ENCODE measurements at places on chromosomes 7 and 10. TPM values are rescaled to one million over a fixed set of nuclear protein-coding genes. Genes with fewer than 3 reads are reported as not detected.

GRCh38 chr10:11896549-11897200 is 73.5 kb downstream of the PROSER2 start:
- H3K36me3 ChIP-seq = no peaks in the 10 kb centered on the region
- DNase-seq = no peak
- no peak overlapping the region for H3K27ac ChIP-seq
- no peaks in the 10 kb centered on the region for H3K27me3 ChIP-seq

DNA sequence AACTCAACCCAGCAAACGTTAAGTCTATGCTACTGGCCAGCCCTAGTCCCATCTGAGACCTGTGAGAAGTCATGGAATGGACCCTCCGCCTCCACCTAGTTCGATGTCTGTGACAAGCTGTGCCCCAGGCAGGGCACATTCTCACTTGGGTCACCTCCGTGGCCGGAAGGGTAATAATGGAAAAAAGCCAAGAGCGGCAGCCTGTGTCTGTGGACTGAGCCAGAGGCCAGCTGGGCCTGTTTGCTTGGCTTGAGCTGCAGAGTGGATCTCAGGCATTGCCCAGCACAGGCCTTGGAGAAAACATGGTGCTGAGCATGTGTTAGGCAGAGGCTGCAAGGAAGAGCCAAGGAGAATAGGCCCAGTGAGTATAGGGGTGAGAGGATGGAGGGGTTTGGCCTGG is 97.8 kb downstream of the GALNT17 start:
- H3K27me3 ChIP-seq = no peaks in the 10 kb centered on the region
- DNase-seq = no peak
- no peak overlapping the region for H3K27ac ChIP-seq
- no peak overlapping the region for H3K4me3 ChIP-seq
- no peaks in the 10 kb centered on the region for H3K36me3 ChIP-seq

GRCh38 chr10:84360637-84361365 is 32.4 kb downstream of the CCSER2 start:
- DNase-seq = no peak
- peak overlapping the region; percentile 9 for H3K27ac ChIP-seq
- no peaks in the 10 kb centered on the region for H3K27me3 ChIP-seq
- H3K36me3 ChIP-seq = no peaks in the 10 kb centered on the region
- H3K4me3 ChIP-seq = peak overlapping the region; percentile 16

DNA sequence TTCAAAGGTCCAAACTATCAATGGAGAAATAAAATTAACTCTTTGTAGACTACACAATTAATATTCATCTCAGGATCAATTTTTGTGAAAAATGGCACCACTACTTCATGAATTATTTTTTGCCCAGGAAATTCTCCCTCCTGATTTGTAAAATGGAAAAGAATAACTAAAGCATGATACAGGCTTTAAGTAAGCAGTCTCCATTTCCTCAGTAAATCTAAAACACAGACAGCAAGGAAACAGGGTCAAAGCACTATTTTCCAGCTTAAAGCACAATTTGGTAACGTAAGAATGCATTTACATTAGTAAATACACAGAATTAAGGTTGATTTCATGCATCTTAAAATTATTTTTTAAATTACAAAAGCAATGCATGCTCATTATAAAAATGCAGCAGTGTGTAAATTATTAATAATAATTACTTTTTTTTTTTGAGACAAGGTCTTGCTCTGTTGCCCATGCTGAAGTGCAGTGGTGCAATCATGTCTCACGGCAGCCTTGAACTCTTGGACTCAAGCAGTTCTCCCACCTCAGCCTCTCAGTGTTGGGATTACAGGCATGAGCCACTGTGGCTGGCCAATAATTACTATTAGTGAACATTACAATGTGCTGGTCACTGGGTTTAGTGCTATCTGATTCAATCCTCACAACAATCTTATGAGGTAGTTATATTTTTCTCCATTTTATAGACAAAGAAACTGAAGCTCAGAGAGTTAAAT is 26.1 kb upstream of the VCL start:
- no peaks in the 10 kb centered on the region for H3K36me3 ChIP-seq
- no peak for DNase-seq
- H3K4me3 ChIP-seq = no peak overlapping the region
- no peaks in the 10 kb centered on the region for H3K27me3 ChIP-seq
- no peak overlapping the region for H3K27ac ChIP-seq

GRCh38 chr10:61899997-61900828 is 1.3 kb upstream of the ARID5B start:
- H3K36me3 ChIP-seq = no peaks in the 10 kb centered on the region
- H3K27me3 ChIP-seq = no peaks in the 10 kb centered on the region
- H3K27ac ChIP-seq = peak overlapping the region; percentile 98
- H3K4me3 ChIP-seq = peak overlapping the region; percentile 77

- no peak overlapping the region for H3K27ac ChIP-seq
- H3K36me3 ChIP-seq = no peaks in the 10 kb centered on the region
- H3K27me3 ChIP-seq = no peaks in the 10 kb centered on the region
- no peaks in the 10 kb centered on the region for H3K4me1 ChIP-seq
- no peak for DNase-seq
These were observed 8.7 kb upstream of the ASB4 start for GRCh38 chr7:95476904-95477594.

- no peaks in the 10 kb centered on the region for H3K36me3 ChIP-seq
- peaks cover 6% of the 10 kb centered on the region for H3K4me1 ChIP-seq
- H3K27ac ChIP-seq = no peak overlapping the region
- DNase-seq = no peak
- no peak overlapping the region for H3K4me3 ChIP-seq
These were observed 139.2 kb downstream of the FAM53B start for GRCh38 chr10:124605001-124605370.

GRCh38 chr10:59047180-59047579 is 129.3 kb upstream of the PHYHIPL start:
- no peaks in the 10 kb centered on the region for H3K27me3 ChIP-seq
- H3K36me3 ChIP-seq = no peaks in the 10 kb centered on the region
- H3K27ac ChIP-seq = no peak overlapping the region
- H3K4me1 ChIP-seq = no peaks in the 10 kb centered on the region
- DNase-seq = no peak

BUD23 gene
- total RNA-seq = 49.8 TPM

GPNMB gene
- total RNA-seq = 113 TPM

TRPV6 gene
- total RNA-seq = 7.9 TPM

All from vagina (tissue), 2 donors.